ENCODE measurements at places on chromosomes 5 and 9.

- no peak for DNase-seq
Observed at GRCh38 chr5:78235289-78235688, 59.2 kb downstream of the AP3B1 start.

DNA sequence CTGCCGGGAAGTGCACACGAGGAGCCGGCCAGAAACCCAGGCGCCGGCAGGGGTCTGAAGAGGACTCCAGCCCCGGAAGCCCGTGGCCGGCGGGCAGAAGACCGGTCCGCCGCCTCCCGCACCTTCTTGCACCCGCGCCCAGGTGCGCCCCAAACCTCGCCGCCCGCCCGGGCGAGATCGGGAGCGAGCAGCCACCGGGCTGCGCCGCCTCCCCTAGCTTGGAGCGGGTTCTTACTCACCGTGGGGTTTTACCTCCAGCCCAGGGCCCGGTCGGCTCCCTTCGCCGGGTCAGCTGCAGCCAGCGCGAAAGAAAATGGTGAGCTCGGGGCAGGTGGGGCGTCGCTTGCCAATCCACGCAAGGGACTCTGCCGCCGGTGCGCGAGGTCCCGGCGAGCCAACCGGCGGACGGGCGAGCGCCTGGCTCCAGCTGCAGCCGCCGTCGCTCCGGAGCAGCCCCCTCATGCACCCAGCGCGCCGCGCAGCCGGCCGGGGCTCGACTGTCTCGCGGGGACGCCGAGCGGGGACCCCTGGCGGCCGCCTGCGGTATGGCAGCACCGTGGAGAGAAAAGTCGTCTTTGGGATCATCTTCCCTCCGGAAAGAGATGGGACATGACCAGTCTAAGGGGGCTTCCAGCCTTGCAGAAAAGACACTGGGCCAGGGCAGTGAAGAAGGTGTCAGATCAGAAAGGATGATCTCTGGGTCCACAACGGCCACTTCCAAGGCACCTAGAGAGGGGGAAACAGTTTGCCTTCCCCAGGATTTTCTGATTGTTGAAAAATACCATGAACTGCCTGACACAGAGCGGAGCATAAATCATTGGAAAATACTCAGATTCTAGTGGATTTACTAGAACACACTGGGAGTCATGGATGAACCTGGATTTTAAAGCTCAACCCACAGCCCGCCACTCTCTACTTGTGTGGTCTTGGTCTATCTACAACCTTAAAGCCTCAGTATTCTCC, at the start of gene MOB3B:
Gene MOB3B (minus strand): TSS at position 499 of the 963 bp plus-strand sequence. CDS start 74,264 bp downstream, outside the sequence.
- peak; percentile 80 for DNase-seq

- no peak for DNase-seq
Observed at GRCh38 chr5:167488371-167488770, 803.1 kb upstream of the WWC1 start.

DNA sequence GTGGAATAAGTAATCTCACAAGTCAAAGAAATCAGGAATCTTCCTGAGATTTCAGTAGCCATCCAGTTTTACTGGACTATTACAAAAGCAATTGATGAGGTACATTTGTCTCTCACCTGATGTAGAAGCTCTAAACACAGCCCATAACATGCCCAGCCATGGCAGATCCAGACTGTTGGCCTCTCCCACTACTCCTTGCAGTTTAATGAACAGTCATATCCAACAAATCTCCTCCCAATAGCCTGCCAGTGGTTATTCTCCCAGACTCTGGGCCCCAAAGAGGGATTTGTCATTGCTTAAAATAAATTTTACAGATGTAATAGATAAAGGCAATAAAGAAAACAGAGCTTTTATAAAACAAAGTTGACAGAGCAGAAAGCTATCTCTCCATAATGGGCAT, 80.8 kb downstream of the ZNF608 start:
- no peak for DNase-seq

DNA sequence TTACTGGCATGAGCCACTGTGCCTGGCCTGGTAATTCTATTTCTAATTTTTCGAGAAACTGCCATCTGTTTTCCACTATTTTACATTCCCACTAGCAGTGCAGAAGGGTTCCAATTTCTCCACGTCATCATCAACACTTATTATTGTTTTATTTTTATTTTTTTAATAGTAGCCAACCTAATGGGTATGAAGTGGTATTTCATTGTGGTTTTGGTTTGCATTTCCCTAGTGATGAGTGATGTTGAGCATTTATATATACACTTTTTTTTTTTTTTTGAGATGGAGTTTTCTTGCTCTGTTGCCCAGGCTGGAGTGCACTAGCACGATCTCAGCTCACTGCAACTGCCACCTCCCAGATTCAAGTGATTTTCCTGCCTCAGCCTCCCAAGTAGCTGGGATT, 28.3 kb downstream of the WWC1 start:
- no peak for DNase-seq

DNA sequence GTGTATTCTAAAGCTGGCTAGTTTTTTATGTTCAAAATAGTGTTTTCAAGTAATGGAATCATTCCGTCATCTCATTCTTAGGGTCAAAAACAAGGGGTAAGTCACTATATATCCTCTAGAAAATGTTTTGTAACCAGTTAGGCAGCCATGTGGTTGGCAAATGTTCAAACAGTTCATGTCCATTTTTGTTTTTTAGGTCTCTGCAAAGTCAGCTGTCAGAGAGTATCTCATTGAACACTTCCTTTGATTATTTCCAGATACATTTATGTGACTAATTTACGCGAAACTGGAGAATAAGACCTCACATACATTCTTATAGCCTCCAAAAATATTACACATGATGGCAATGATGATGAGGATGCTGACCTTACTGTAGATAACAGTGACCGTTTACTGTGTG, 50.4 kb downstream of the TRIO start:
- no peak for DNase-seq

GRCh38 chr5:168117469-168117868, 174.0 kb upstream of the WWC1 start:
- no peak for DNase-seq

DNA sequence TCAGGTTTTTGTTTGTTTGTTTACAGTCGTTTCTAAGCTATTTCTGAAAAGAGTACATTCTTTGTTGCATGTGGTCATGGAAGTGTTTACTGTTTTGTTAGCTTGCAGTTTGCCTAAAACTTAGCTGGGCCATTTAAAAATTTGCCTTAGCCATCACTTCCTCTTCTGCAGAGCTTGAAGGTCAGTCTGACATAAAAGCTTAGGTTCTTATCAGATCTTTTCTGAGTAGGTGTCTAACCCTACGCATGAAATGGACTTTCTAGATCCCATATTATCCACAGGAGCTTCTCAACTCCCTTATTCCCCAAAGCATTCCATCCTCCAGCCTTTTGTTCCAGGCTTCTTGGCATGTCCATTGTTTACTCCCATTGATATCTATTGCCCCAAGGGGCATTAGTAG, 90.3 kb downstream of the AP3B1 start:
- DNase-seq = no peak

GRCh38 chr5:6788956-6789649, 75.9 kb downstream of the TENT4A start:
- DNase-seq = no peak

GRCh38 chr9:89508951-89509615, 11.2 kb upstream of the SEMA4D start:
- DNase-seq = no peak

GRCh38 chr5:59562756-59563389, 330.7 kb downstream of the PDE4D start:
- DNase-seq = peak; percentile 40

- no peak for DNase-seq
Observed at GRCh38 chr9:113152699-113153098, 1.9 kb downstream of the SLC31A2 start.

DNA sequence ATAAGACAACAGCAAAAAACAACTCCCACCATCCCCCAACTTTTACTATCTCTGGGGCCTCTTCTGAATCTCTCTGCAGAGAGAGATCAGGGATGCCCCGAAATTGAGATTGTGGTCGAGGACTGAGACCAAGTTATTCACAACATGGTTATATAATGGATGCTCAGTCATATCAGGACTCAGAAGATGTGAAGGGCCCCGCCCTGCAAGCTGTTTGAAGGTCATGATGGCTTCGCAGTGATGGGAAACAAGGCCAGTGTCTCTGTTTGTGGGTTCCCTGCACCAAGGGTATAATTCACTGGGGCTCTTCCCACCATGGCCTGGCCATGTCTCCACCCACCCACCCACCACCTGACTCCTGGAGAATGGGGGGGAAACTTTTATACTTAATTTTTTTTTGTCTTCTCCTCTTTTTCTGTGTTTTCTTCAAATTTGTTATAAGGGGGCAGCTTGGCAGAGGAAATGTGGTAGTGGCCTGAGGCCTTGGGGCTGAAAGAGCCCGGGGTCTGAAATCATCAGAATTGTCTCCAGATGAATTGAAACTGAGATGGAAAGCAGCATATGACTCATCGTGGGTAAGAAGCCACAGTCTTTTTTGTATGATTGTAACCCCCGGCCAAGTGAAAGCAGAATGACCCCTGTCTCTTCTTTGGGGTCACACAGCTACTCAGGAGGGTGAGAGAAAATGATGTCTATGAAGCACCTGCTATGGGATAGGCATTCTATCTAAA, 15.0 kb upstream of the TEX48 start:
- DNase-seq = peak; percentile 71

GRCh38 chr9:126361810-126362238, 35.2 kb downstream of the MVB12B start:
- DNase-seq = no peak

DNA sequence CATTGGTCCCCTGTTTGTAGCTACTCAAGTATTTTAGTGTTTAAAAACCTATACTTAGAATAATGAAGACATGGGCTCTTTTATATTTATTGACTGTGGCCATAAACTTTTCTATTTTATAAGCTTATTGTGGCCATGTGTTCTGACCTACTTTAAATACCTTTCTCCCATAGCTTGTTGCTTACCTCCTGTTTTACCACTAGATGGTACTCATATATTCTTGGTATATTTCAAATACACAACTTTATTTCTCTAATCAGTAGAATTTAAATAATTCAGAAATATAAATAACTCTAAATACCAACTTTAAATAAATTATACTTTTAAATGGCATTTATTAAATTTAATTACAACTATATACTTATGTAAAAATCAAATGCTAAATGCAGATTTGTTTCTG, 498.0 kb downstream of the PRDM9 start:
- no peak for DNase-seq

DNA sequence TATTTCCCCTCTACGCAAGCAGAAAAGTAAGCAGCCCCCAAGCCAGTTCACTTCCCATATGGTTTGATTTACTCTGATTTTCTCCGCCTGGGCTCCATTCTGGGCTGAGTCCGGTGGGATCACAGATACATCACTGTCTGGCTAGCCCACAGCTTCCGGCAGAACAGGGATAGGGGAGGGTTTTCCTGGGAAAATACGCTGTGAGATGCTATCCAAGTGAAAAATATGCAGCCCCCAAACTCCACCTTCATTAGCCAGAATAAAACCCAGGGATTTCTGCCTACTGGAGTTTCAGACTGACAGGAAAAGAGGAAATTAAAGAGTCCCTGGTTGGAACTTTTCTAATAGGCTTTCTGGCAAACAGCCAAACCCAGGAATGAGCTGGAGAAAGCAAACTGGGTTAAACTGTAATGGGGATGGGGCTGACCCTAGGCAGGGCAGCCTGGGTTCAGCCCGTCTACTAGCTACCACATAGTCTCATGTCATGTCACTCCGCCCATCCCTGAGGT, 16.9 kb upstream of the NIPAL4 start:
- no peak for DNase-seq
